ENCODE measurements at places on chromosomes 2 and 18.

GRCh38 chr18:33210575-33211189, 229.8 kb downstream of the CCDC178 start:
- DNase-seq = no peak

DNA sequence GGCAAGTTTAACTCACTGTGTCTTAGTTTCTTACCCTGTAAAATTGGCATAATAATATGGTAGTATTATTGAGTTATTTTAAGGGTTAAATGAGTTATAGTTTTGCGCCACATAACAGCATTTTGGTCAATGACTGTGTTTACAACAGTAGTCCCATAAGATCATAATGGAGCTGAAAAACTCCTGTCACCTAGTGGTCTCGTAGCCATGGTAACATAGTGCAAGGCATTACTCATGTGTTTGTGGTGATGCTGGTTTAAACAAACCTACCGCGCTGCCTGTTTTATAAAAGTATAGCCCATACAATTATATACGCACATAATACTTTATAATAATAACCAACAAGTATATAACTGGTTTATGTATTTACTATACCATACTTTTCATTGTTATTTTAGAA, 15.8 kb downstream of the UNC80 start:
- no peak for DNase-seq

DNA sequence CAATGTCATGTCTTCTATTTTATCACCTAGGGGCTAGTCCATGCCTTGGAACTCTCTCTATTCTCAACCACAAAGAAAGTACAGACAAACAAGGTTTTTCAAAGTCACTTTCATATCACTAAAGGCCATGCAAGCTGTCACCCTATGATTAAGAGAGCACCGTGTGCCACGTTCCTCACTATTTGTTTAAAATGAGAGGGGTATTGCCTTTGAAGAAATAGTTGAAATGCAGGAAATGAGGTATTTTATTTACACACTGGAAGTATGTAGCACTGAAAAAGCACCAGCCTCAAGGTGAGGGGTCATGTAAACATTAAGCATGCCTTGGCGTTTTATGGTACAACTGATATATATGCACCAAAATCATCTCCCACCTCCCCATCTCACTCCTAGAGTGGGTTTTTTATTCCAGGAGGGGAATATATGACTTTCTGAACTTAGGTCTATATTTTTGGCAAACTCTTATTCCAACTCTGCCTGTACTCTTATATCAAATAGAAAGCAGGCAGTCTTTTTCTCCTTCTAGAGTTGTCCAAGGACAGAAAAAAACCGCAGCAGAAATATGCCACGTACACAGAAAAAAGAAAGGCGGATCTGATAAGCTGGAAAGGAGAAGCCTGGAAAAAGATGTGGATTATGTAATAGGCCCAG, 53.5 kb downstream of the VSNL1 start:
- no peak for DNase-seq

GRCh38 chr2:133791191-133791590, 222.9 kb upstream of the NCKAP5 start:
- no peak for DNase-seq

GRCh38 chr18:32461709-32462272, 8.9 kb downstream of the GAREM1 start:
- no peak for DNase-seq

DNA sequence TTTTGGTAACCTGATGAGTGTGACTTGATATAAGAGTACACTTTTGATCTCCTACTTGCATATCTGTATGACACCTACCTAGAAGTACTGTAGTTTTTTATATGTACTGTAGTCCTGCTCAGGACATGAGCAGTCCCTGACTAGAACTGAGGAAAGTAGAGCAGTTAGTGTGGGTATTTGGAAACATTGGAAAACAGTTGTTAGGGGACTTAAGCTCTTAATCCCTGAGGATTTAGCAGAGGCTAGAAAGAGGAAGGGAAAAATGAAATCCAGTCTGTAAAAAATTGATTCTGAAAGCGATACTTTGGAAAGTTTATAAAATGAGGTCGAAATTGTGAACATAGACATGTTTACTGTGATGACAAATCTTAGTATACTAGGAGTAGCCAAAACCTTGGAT, 125.6 kb downstream of the NCOA1 start:
- no peak for DNase-seq

All from stimulated activated CD8-positive, alpha-beta memory T cell treated with anti-CD3 and anti-CD28 coated beads, Interleukin-7, amount 100 ng/mL, for 48 hours (primary cell).